ENCODE measurements at places on chromosomes 2 and 18.

GRCh38 chr2:12556762-12557161 lies 160.0 kb upstream of the TRIB2 start:
- no peak overlapping the region for H3K4me3 ChIP-seq
- H3K4me1 ChIP-seq = peaks cover 29% of the 10 kb centered on the region
- H3K36me3 ChIP-seq = no peaks in the 10 kb centered on the region
- peak overlapping the region; percentile 83 for H3K27ac ChIP-seq
- no peaks in the 10 kb centered on the region for H3K27me3 ChIP-seq
- DNase-seq = no peak

GRCh38 chr2:24683408-24683807 lies 109.8 kb downstream of the PTRHD1 start:
- H3K4me3 ChIP-seq = no peak overlapping the region
- peaks cover 1% of the 10 kb centered on the region for H3K4me1 ChIP-seq
- H3K36me3 ChIP-seq = peaks cover 32% of the 10 kb centered on the region

DNA sequence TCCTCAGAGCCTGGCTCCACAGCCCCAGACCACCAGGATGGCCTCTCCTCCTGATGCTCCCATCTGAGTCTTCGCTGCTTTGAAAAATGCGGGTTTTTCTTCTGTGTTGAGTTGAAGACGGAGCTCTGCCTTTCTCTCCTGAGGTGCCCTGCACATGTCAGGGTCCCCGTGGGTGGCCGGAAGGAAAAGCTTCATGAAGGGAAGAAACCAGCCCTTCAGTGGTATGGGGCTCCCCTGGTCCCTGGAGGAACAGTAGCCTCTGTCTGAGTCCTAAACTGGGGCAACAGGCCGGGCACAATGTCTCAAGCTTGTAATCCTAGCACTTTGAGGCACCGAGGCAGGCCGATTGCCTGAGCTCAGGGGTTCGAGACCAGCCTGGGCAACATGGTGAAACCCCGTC lies 54.7 kb upstream of the CAB39 start:
- no peak overlapping the region for H3K4me3 ChIP-seq
- H3K27ac ChIP-seq = peak overlapping the region; percentile 57
- no peak for DNase-seq
- no peaks in the 10 kb centered on the region for H3K36me3 ChIP-seq

GRCh38 chr2:33166287-33166881 lies 219.6 kb downstream of the LTBP1 start:
- no peak for DNase-seq
- H3K4me3 ChIP-seq = no peak overlapping the region
- H3K27me3 ChIP-seq = peaks cover 9% of the 10 kb centered on the region
- H3K4me1 ChIP-seq = no peaks in the 10 kb centered on the region
- H3K36me3 ChIP-seq = no peaks in the 10 kb centered on the region
- H3K27ac ChIP-seq = no peak overlapping the region

- no peak within 1 kb of the TSS for H3K4me3 ChIP-seq
- peaks cover 10% of the 10 kb centered on the region for H3K4me1 ChIP-seq
- H3K27me3 ChIP-seq = peaks cover 14% of the 10 kb centered on the region
- no peaks in the 10 kb centered on the region for H3K36me3 ChIP-seq
Observed at GRCh38 chr18:72867746-72868584, at the start of gene NETO1. Gene NETO1, minus strand, starts transcription at chr18:72867987. Its CDS starts 696 bp downstream, at chr18:72867291.

- H3K27me3 ChIP-seq = no peaks in the 10 kb centered on the region
- H3K36me3 ChIP-seq = no peaks in the 10 kb centered on the region
Observed at GRCh38 chr18:35174093-35174731, 66.6 kb upstream of the ZNF397 start.

DNA sequence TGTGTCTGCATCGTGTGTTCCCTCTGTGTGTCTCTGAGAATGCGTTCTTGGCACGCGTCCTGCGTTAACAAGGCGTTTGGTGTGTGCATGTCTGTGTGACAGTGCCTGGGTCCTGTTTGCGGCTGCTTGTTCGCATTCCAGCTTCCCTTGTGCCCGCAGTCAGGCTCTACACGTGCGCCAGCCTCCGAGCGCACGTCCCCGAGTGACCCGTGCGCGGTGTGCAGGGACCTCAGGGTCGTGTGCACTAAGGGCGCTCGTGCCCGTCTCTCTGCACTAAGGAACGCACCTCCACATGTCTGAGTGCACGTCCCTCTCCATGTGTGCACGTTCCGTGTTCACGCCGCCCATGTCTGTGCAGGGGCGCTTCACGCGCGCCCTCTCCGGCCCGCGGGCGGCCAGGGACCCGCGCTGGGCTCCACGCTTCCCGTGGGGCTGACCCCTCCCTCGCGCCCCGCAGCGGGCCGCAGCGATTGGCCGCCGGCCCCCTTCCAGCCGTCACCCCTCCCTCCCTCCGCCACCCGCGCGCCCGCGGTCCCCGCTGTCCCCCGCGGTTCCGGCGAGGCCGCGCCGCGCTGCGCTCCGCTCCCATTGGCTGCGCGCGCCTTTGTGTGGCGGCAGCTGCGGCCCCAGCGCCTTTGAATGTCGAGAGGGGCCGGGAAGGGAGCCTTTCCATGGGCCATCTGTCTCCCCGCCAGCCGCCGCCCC lies 229.4 kb downstream of the HAUS1 start:
- H3K27me3 ChIP-seq = peaks cover 24% of the 10 kb centered on the region
- peaks cover 25% of the 10 kb centered on the region for H3K4me1 ChIP-seq
- DNase-seq = no peak
- no peak overlapping the region for H3K27ac ChIP-seq

DNA sequence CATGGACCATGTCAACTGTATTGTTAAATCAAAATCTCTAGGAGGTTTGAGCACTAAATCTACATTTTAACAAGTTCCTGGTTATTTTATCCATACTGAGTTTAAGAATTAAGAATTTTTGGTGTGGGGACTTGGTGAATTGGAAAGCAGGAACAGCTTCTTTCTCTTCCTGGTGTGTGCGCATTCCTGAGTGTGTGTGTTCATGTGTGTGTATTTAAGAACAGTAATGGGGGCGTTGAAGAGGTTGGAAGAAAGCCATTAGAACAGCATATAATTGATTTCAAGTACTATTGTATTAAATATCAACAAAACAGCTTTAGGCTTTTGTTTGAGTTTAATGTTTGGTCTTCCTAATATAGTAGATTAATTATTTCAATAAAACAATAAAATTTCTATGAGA lies 801.3 kb upstream of the ID2 start:
- no peaks in the 10 kb centered on the region for H3K36me3 ChIP-seq
- no peaks in the 10 kb centered on the region for H3K27me3 ChIP-seq
- no peak overlapping the region for H3K27ac ChIP-seq

GRCh38 chr2:201575971-201576370 lies 67.3 kb downstream of the TMEM237 start:
- no peaks in the 10 kb centered on the region for H3K4me1 ChIP-seq
- H3K4me3 ChIP-seq = no peak overlapping the region
- no peak for DNase-seq
- H3K27me3 ChIP-seq = no peaks in the 10 kb centered on the region
- H3K36me3 ChIP-seq = no peaks in the 10 kb centered on the region
- H3K27ac ChIP-seq = no peak overlapping the region

- no peaks in the 10 kb centered on the region for H3K27me3 ChIP-seq
- no peak overlapping the region for H3K4me3 ChIP-seq
- H3K4me1 ChIP-seq = no peaks in the 10 kb centered on the region
- no peak overlapping the region for H3K27ac ChIP-seq
Observed at GRCh38 chr2:236527159-236527630, 42.4 kb upstream of the ACKR3 start.

DNA sequence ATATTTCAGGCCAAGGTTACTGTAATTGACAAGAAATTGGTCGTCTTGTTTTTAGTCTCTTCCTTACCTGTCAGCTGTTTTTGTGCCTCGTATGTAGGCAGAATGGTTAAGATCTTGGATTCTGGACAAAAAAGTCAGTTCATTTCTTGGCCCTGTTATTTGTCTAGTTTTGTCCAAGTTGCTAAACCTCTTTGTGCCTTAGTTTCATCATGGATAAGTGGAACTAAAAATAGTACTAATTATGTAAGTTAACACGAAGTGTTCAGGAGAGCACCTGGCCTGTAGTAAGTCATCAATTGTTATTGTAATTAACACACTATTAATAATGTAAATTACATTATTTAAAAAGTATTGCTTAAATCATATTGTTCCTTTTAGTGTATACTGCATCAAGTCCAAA lies 148.0 kb downstream of the PARD3B start:
- no peak for DNase-seq
- H3K4me3 ChIP-seq = no peak overlapping the region
- H3K27ac ChIP-seq = no peak overlapping the region

- H3K27me3 ChIP-seq = peaks cover 4% of the 10 kb centered on the region
- no peaks in the 10 kb centered on the region for H3K36me3 ChIP-seq
- no peak overlapping the region for H3K4me3 ChIP-seq
Observed at GRCh38 chr2:71807581-71808451, 339.8 kb downstream of the CYP26B1 start.

GRCh38 chr2:45046786-45047185 lies 37.5 kb upstream of the SIX2 start:
- H3K27ac ChIP-seq = no peak overlapping the region
- DNase-seq = no peak

GRCh38 chr2:16635791-16636699 lies 29.6 kb downstream of the CYRIA start:
- H3K4me3 ChIP-seq = no peak overlapping the region
- no peak for DNase-seq
- H3K4me1 ChIP-seq = peaks cover 5% of the 10 kb centered on the region
- H3K27ac ChIP-seq = no peak overlapping the region

DNA sequence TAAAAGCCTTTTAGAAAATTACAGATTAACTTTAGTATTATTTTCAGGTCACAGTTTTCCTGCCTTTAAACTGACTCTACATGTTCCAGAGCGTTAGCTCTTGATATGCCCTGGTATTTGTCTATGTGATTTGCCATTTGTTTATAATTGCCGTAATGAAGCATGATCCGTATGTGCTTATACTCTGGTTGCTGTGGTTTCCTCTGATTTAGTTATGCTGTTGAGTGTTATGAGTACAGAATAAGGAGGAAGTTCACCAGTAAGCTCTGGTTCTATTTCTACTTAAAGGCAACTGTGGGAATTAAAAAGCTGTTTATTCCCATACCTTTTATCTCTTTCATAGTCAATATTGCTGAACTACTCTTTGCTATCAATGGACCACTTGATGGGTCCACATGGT lies 123.5 kb downstream of the OSBPL6 start:
- no peaks in the 10 kb centered on the region for H3K36me3 ChIP-seq
- DNase-seq = no peak
- H3K4me1 ChIP-seq = no peaks in the 10 kb centered on the region
- H3K4me3 ChIP-seq = no peak overlapping the region

DNA sequence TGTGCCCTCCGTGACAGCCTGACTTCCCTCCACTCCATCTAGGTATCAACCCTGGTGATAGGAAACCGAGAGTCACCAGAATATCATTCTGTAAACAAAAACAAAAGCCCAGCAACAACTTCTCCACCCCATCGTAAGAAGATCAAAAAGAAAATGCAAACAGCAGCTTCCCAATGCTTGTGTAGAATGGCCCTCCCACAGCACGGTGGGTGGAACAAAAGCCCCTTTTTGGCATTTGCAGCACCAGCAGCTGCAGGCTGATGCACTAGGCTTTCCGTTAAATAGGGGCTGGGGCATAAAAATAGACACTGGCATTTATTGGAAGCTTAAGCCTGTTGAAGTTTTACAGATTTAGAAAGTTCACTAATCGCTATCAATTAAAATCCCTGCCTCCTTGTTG lies 513.0 kb downstream of the GALR1 start:
- no peak for DNase-seq
- H3K4me1 ChIP-seq = no peaks in the 10 kb centered on the region
- peaks cover 34% of the 10 kb centered on the region for H3K27me3 ChIP-seq
- no peak overlapping the region for H3K27ac ChIP-seq

DNA sequence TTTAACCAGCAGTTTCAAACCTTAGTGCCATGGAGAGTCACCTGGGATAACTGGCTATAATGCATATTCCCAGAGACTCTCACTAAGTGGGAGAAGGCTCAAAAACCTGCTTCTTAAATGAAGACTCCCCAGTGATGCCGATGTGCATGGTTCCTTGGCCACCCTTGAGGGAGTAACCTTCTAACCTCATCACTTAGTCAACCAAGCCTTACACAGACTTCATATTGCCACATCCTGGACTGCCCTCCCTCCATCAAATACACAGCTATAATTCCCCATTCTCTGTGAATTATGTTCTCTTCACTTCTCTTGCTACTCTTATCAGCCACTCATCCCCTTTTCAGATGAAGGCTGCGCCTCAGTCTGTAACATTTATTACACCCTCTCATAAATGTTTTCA lies 462.9 kb upstream of the RGPD4 start:
- H3K4me1 ChIP-seq = no peaks in the 10 kb centered on the region
- H3K36me3 ChIP-seq = no peaks in the 10 kb centered on the region
- no peak for DNase-seq
- H3K27ac ChIP-seq = no peak overlapping the region
- H3K27me3 ChIP-seq = no peaks in the 10 kb centered on the region
- H3K4me3 ChIP-seq = no peak overlapping the region

DNA sequence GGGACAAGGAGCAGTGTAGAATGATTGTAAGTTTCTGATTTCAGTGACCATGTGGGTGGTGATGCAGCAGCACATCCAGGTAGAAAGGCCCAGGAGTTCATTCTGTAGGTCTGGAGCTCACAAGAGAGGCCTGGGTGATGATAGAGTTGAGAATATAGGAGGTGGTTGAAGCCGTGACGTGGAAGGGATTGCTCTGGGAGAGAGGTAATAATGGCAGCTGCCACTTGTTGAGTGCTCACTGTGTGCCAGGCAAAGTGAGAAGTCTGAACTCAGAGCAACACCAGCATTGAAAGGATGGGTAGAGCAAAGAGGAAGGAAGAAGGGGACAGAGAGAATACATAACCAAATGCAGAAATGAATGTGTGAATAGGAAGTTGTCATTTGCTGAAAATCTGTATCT lies 3.3 kb downstream of the TTLL4 start:
- peaks cover 22% of the 10 kb centered on the region for H3K4me1 ChIP-seq
- no peak for DNase-seq
- H3K4me3 ChIP-seq = no peak overlapping the region
- H3K27me3 ChIP-seq = no peaks in the 10 kb centered on the region
- H3K27ac ChIP-seq = no peak overlapping the region

- no peak for DNase-seq
- H3K36me3 ChIP-seq = peaks cover 4% of the 10 kb centered on the region
- H3K4me3 ChIP-seq = peak overlapping the region; percentile 73
- H3K4me1 ChIP-seq = peaks cover 49% of the 10 kb centered on the region
Observed at GRCh38 chr18:63216516-63217311, 102.9 kb downstream of the BCL2 start.

- no peak overlapping the region for H3K4me3 ChIP-seq
- no peak overlapping the region for H3K27ac ChIP-seq
- DNase-seq = no peak
- peaks cover 19% of the 10 kb centered on the region for H3K36me3 ChIP-seq
- H3K4me1 ChIP-seq = no peaks in the 10 kb centered on the region
Observed at GRCh38 chr2:98882971-98883779, 52.9 kb downstream of the CRACDL start.

- H3K36me3 ChIP-seq = no peaks in the 10 kb centered on the region
- H3K27ac ChIP-seq = no peak overlapping the region
- no peak for DNase-seq
- no peaks in the 10 kb centered on the region for H3K4me1 ChIP-seq
- H3K27me3 ChIP-seq = no peaks in the 10 kb centered on the region
Observed at GRCh38 chr18:55844382-55844781, 256.4 kb upstream of the TCF4 start.

DNA sequence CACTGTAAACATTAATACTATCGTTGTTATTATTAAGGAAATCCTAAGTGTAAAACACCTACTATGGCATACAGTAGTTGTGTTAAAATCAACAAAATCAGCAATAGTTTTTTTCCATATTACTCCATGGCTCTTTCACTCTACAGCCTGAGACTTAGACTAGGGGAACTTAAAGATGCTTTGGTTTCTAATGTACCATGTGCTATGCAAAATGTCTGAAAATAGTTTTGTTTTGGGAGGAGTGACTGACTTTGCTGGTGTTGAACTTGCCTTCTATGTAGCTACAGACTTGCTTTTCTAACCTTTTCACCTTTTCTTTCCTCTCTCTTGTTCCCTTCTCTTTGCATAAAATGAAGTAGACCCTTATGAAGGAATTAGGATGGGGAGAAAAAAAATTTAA lies 159.0 kb upstream of the CCDC195 start:
- no peak overlapping the region for H3K27ac ChIP-seq
- H3K27me3 ChIP-seq = no peaks in the 10 kb centered on the region
- peaks cover 96% of the 10 kb centered on the region for H3K36me3 ChIP-seq
- peaks cover 35% of the 10 kb centered on the region for H3K4me1 ChIP-seq
- no peak overlapping the region for H3K4me3 ChIP-seq

All from naive thymus-derived CD8-positive, alpha-beta T cell (primary cell).